ENCODE measurements at places on chromosomes 3 and 15.
A peak's percentile ranks its signal among the peaks of the same experiment; 100 is the strongest.

- DNase-seq = no peak
Measured at GRCh38 chr3:125107861-125108567, 52.2 kb upstream of the HEG1 start.

GRCh38 chr3:52052831-52053306 is 3.5 kb downstream of the DUSP7 start:
- no peak for DNase-seq

DNA sequence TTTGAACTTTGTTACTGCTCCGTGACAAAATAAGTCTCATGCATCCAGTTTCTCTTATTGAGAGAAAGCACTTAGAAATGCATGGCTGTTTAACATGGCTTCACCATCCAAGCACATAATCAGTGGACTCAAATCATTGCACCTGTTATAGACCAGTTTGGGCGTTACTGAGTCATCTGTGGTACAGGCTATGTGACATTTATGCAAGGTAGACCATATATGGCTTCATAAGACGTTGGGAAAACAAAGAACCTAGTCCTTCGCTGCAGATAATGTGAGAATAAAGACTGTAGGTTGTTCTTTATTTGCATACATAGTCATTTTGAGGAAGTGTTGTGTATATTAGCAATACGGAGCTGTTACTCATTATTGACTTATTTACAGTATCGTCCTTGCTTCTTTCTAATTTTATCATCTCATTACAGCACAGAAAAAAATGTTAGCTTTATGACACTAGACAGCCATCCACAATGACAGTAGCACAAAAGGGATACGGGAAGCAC is 374.7 kb downstream of the IL5RA start:
- DNase-seq = no peak

GRCh38 chr15:100880139-100880896 is 687 bp downstream of the ALDH1A3 start:
- no peak for DNase-seq

GRCh38 chr3:171654809-171655208 is 155.5 kb downstream of the PLD1 start:
- DNase-seq = peak; percentile 9

- no peak for DNase-seq
Measured at GRCh38 chr15:36673039-36673438, 93.6 kb downstream of the CDIN1 start.

DNA sequence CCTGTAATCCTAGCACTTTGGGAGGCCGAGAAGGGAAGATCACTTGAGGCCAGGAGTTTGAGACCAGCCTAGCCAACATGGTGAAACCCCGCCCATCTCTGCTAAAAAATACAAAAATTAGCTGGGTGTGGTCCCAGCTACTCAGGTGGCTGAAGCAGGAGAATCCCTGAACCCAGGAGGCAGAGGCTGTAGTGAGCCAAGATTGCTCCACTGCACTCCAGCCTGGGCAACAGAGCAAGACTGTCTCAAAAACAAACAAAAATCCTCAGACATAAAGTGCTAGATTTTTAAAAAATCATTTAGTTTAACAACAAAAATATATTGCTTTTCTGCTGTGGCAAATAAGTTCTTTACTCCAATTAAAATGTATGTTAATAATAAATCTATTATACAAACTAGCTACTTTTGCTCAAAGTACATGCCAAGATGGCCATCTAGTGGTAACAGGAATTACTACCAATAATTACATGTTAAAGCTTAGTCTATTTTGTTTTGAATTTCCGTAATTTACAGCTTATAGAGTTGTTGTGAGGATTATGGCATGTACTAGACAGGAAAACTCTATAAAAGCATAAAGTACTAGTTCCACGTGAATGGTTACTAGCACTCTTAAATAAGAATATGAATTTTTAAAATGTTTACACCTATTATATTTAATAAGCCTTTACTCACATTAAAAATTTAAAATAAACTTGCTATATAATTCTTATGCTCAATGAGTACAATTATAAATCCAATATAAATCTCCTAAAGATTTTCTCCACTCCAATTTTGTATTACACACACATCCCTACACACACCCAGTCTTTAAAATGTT is 39.0 kb downstream of the GABPB1 start:
- peak; percentile 13 for DNase-seq

GRCh38 chr3:169432708-169433432 is 230.6 kb downstream of the MECOM start:
- DNase-seq = no peak

GRCh38 chr15:93087825-93088199 is 1.2 kb downstream of the RGMA start:
- DNase-seq = no peak

- no peak for DNase-seq
Measured at GRCh38 chr15:60634815-60635214, 155.9 kb upstream of the ICE2 start.

GRCh38 chr3:136637176-136637575 is 115.0 kb downstream of the STAG1 start:
- DNase-seq = no peak

DNA sequence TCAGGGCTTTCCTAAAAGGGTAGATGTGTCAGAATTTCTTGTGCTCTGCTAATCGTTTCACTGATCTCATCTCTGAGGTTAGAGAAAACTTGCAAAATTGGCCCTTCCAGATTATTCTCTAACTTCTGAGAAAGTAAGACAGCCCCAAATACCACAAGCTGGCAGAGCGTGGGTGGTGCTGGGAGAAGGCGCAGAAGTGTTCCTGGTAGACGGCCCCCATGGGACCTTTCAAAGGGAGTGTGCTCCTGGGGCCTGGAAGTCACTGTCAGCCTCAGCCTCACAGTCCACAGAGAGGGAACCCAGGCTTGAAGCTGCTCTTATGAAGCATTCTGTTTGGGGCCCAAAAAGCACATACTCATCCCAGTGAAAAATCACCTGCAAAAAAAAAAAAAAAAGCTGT is 86.5 kb upstream of the PFN2 start:
- no peak for DNase-seq

GRCh38 chr15:57505949-57506391 is 85.7 kb upstream of the MYZAP start:
- DNase-seq = peak; percentile 92

- DNase-seq = no peak
Measured at GRCh38 chr3:146209371-146209770, 41.5 kb downstream of the PLSCR4 start.

GRCh38 chr3:72428803-72429202 is 419.4 kb downstream of the SHQ1 start:
- DNase-seq = no peak

- no peak for DNase-seq
Measured at GRCh38 chr15:25238716-25239470, 199.9 kb downstream of the UBE3A start.

DNA sequence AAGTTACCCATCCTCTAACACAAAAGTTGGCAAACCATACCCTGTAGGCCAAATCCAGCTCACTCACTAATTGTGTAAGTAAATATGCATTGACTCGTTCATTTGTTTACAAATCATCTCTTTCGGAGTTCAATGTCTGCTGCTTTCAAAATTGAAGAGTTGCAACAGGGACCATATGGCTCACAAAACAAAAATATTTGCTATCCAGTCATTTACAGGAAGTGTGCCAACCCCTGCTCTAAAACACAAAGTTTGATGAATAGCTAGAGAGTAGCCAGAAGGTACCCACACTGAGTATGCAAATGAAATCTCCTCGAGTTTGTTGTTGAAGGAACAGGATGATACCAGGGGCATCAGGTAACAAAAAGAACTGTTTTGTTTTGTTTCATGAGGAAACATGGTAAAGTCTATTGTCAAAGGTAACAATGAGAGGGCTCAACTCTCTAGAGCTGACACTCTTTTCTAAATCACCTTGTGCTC is 236.2 kb upstream of the THBS1 start:
- DNase-seq = no peak

GRCh38 chr3:144942093-144942837 is 970.6 kb downstream of the DIPK2A start:
- no peak for DNase-seq

- DNase-seq = no peak
Measured at GRCh38 chr3:139140553-139140952, 95.9 kb upstream of the PRR23C start.

- no peak for DNase-seq
Measured at GRCh38 chr15:70355275-70355795, 257.6 kb upstream of the TLE3 start.

DNA sequence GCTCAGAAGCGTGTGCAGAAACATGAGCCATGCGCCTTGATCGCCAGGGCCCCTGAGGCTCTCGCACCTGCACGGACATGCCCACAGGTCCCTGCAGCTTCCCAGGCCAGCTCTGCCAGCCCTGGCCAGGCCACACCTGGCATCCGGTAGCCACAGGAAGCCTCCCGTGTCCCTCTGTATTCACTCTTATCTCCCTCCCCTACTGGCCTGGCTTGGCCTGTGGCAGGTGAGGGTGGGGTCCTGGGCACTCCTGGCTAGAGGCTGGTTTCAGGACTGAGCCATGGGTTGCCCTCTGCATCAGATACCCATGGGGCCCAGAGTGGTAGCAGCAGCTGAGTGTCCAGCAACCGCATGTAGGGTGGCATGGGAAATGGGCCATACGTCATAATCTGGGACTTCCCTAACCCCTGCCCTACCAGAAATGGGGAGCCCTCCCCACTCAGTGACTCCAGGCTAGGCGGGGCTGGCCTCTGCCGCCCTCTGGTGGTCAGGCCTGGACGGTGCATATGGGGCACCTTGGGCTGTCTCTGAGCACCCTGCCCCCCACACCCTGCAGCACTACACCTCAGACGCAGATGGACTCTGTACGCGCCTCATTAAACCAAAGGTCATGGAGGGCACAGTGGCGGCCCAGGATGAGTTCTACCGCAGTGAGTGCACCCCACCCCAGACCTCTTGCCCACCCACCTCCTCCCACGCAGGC is 12.6 kb upstream of the LMAN1L start:
- DNase-seq = no peak

DNA sequence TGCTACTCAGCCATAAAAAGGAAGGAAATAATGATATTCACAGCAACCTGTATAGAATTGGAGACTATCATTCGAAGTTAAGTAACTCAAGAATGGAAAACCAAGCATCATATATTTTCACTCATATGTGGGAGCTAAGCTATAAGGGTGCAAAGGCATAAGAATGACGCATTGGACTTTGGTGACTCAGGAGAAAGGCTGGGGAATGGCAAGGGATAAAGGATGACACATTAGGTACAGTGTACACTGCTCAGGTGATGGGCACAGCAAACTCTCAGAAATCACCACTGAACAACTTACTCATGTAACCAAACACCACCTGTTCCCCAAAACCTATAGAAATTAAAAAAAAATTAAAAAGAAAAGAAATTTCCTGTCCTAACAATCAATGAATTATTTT is 42.7 kb downstream of the ALCAM start:
- DNase-seq = no peak
